ENCODE measurements at places on chromosomes 1 and 21. TPM values are rescaled to one million over a fixed set of nuclear protein-coding genes. Genes with fewer than 3 reads are reported as not detected.

ANGPTL1 gene
- total RNA-seq, result 210 TPM

FCRL5 gene
- total RNA-seq, result 0.10 TPM

OR2T35 gene
- total RNA-seq, result not detected

TBX19 gene
- 1.2 TPM for total RNA-seq

TFF2 gene
- not detected for total RNA-seq

TMEM59 gene
- total RNA-seq, result 161 TPM

SUSD4 gene
- total RNA-seq, result 28.9 TPM

TMEM52 gene
- 25.6 TPM for total RNA-seq

ARHGEF16 gene
- total RNA-seq, result 7.6 TPM

CELA3B gene
- total RNA-seq, result not detected

CA14 gene
- 9.1 TPM for total RNA-seq

AIRE gene
- 0.10 TPM for total RNA-seq

KRTAP23-1 gene
- not detected for total RNA-seq

WNT4 gene
- total RNA-seq, result 7.7 TPM
